ENCODE measurements at places on chromosomes 16 and 17.
A peak's percentile ranks its signal among the peaks of the same experiment; 100 is the strongest.

DNA sequence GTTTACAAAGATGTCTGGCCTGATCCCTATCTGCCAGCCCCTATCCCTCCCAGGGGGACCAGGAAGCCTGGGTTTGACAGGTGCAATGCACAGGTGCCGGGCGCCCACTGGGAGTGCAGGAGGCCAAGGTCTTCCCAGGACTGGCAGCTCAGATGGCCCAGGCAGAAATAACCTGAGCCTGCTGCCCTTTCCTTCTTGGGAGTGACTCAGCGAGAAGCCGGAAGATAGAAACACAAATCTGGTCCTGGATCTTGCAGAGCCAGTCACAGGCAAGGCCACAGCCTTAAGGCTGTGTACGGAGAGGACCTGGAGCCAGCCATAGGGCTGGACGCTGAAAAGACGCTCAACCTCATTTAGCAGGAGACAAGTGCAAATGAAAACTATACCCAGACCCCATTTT, 27.7 kb downstream of the GPR142 start:
- no peak for DNase-seq

DNA sequence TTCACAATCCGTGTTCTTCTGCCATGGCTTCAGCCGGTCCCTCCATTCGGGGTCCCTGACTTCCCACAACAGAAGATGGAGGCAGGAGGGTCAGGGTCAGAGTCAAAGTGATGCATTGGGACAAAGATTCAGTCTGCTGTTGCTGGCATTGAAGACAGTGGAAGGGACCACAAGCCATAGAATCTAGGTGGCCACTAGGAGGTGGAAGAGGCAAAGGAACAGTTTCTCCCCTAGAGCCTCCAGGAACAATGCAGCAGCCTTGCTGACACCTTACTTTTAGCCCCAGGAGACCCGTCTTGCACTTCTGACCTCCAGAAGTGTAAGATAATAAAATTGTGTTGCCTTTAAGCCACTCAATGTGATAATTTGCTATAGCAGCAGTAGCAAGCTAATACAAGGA, 55.9 kb downstream of the MFSD11 start:
- no peak for DNase-seq

- no peak for DNase-seq
Measured at GRCh38 chr16:84268291-84269040, 26.2 kb upstream of the WFDC1 start.

- DNase-seq, result no peak
Measured at GRCh38 chr17:59377410-59377809, 46.0 kb downstream of the YPEL2 start.

- DNase-seq, result no peak
Measured at GRCh38 chr17:63247706-63248105, 198.4 kb downstream of the CYB561 start.

GRCh38 chr17:59155439-59156177, at the start of gene PRR11:
TSS of gene PRR11 (plus strand) at chr17:59155746. CDS start at chr17:59169753, 14,007 bp downstream.
- DNase-seq, result peak; percentile 78

GRCh38 chr17:45828171-45828570, 16.5 kb upstream of the SPPL2C start:
- no peak for DNase-seq

- DNase-seq, result no peak
Measured at GRCh38 chr17:27558842-27559505, 72.0 kb upstream of the LGALS9 start.

GRCh38 chr17:691423-691822, 23.2 kb downstream of the VPS53 start:
- no peak for DNase-seq

- DNase-seq, result no peak
Measured at GRCh38 chr16:24534620-24535019, 4.7 kb upstream of the RBBP6 start.

GRCh38 chr17:6507535-6507934, 48.8 kb downstream of the PITPNM3 start:
- DNase-seq, result no peak

DNA sequence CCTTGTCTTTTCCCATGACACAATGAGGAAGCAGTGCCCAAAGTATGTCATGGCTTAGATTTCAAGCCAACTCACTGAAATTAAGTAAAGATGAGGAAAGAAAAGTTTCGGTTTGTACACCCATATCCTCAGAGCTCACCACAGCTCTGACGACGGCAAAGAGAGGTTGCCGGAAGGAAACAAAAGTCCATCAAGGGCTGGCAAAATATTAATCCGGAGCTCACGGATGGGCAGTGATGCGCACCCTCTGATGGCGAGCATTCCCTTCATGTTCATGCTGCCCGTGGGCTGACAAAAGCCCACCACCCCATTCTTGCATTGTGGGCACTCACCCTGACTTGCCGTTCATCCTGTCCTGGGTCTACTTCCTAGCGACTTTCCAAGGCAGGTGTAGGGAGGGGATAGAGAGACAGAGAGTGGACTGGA, 103.1 kb downstream of the SOX9 start:
- DNase-seq, result no peak

DNA sequence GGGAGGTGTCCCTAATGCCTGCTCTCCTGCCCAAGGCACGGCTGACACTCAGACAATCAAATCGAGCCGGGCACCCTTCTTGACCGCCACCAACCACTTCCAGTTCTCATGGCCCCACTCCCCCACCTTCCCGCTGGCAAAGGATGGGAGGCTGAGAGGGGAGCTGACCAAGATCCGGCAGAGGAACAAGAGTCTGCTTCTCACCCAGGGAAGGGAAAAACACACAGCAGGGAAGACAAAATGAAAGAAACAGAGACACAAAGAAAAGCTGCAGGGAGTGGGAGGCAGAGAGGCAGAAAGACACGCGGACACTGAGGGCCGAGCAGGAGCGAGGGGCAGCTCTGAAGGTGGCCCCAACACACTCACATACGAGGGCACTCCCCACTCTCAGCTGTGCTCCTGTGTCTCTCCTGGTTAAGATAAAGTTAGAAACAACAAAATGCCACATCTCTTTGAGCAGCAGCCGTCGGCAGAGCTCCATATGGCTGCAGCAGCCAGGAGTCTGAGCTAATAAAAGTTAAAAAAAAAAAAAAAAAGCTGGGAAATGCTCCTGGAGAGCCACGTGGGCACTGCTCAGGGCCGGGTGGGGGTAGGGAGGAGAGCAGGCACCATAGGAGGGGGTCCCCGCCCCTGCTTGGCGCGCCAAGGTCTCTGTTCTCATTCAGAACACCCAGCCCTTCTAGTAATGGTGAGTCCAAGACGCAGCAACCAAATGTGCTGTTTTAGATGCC, 7.4 kb downstream of the LRRC75A start:
- DNase-seq, result no peak

DNA sequence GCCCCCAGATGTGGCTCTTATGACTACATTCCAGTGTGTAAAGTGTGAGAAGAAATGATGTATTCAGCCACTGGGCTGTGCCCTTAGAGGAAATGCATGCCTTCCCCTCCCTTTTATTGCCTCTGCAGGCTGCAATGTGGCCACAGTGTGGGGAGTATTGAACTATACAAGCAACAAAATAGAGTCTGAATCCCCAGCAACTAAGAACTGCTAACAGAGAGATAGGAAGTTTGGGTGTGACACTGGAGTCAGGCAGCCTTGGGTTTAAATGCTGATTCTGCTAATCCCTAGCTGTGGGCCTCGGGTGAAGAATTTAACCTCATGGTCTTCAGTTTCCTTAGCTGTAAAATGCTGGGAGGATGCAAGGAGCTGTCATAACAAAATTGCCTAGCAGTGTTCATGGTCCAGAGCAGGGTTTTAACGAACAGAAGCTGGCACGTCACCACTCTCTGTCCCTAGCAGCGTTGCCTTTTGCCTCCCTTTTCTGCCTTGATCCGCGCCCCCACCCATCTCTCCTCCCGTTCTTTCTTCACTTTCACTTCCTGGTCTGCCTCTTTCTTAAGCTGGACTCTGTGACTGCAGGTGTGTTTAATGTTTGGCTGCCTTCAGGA, 50.3 kb downstream of the KPNA2 start:
- DNase-seq, result no peak

GRCh38 chr17:27323538-27324215, 29.8 kb downstream of the WSB1 start:
- no peak for DNase-seq

DNA sequence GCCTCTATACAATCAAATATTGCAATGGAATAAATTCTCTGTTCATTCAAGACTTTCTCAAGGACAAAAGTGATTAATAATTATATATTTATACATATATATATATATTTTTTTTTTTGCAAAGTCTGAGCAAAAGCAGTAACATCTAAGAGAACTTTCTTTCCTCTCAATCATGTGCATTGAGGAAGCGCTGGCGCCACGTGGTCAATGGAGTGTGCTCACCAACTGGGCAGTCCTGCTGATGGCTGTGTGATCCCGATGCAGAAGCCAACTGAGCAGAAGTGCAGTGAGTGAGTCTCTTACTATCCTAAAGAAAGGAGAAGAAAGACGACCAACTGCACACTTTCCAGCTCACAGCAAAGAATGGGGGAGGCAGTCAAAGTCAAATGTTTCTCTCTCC, 37.2 kb upstream of the ULK2 start:
- no peak for DNase-seq

DNA sequence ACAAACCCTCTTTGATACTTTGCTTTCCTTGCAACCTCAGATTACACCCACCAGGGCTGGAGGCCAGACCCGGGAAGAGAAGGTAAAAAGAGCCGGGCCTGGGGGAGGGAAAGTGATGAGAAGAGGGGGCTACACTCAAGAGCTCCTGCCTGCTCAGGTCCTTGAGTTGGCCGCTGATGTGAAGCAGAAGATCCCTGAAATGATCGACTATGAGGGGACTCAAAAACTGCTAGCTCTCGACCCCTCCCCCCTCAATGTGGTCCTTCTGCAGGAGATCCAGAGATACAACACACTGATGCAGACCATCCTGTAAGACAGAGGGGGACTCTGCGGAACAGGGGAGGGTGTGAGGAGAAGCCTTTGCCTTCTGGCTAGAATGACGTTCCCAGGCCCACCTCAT, 2.8 kb upstream of the KDM6B start:
- DNase-seq, result no peak

DNA sequence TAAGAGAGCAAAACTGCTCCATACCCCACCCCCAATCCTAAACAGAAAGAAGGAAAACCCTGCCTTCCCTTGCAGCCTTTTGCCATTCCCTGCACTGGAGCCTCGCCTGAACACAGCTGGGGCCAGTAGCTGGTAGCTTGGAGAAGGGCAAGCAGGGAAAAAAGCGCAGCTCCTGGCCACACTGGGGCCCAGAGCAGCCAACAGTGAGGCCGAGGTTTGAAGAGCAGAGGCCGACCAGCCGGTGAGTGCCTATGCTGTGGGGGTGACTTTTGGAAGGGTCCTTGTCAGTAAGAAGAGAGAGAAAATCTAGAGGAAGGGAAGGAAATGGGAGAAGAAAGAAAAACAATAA, 3.2 kb upstream of the HOXB9 start:
- no peak for DNase-seq

DNA sequence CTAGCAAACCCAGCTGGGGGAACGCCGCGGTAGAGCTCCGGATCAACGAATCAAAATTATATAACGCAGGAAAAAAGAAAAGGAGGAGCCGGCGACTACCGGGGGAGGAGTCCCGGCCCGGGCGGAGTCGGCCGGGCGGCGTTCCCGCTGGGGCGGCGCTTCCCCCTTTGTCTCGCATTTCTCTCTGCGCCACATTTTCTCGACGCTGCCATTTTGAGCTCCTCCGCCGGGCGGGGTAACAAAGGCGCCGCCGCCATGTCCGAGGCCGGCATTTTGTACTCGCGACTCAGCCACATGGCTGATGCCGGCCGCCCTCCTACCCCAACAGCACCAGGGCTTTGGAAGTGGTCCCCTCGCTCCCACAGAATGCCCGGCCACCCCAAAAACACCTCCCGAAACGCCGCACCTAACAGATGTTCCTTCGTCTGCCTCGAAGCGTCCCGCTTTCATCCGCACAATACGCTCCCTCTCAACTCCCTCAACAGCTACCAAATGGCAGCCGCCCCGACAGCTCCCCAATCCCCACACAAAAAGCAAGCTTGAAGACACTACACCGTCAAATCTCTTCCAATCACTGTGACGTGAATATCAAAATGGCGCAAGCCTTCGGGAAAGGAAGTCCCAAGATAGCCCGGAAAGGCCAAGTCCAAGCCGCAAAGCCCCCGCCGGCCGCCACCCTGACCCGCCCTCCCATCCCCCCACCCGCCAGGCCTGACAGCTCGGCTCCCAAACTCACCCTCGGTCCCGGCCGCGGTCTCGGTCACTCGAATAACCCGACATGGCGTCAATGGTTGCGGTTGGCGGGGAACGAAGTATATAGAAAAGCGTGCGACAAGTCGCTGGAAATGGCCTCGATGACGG, 519 bp downstream of the DDX5 start:
- DNase-seq, result peak; percentile 77

DNA sequence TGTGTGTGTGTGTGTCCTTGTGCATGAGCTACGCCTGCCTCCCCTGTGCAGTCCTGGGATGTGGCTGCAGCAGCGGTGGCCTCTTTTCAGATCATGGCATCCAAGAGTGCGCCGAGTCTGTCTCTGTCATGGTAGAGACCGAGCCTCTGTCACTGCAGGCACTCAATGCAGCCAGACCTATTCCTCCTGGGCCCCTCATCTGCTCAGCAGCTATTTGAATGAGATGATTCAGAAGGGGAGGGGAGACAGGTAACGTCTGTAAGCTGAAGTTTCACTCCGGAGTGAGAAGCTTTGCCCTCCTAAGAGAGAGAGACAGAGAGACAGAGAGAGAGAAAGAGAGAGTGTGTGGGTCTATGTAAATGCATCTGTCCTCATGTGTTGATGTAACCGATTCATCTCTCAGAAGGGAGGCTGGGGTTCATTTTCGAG, 22.5 kb downstream of the STAT5A start:
- DNase-seq, result no peak

DNA sequence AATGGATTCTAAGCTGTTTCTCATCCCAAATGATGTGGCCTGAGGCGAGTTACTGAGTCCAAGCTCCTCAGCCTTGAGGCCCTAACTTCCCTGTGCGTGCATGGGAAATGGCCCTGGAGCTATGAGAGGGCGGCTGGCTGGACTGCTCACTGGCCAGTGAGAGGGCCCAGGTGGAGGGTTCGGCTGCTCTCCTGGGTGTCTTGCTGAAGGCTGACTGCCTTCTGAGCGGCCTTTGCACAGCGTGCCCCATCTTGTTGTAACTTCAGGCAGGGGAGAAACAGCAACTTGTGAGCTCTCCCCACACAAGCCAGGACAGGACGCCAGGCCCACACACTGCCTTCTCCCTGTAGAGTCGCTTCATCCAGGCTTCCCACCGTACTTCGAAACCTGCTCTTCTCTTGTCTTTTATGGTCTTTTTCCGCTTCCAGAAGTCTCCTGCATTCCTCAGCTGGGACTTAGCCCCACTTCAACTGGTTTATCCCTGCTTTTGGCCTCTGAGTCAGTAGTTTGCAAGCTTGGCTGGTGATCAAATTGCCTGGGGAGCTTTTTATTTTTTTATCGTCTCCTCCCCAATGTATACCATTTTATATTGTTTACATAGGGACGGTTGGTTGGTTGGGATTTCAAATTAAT, 13.3 kb downstream of the CDH3 start:
- no peak for DNase-seq

GRCh38 chr17:14845591-14846281, 419.4 kb downstream of the PMP22 start:
- no peak for DNase-seq

Measured in stimulated activated CD4-positive, alpha-beta T cell treated with anti-CD3 and anti-CD28 coated beads, Interleukin-12 subunit alpha, Interleukin-12 subunit beta, amount 100 ng/mL, for 4 hours (primary cell).